RPMI7951 (cell line): ENCODE measurements at places on chromosomes 1 and 21. TPM values are rescaled to one million over a fixed set of nuclear protein-coding genes. Genes with fewer than 3 reads are reported as not detected.

Gene GJA4
- total RNA-seq: not detected in 2 replicates

Gene FMO5
- 2.1 and 3.4 TPM in 2 replicates for total RNA-seq

Gene NEGR1
- total RNA-seq: 5.3 and 8.2 TPM in 2 replicates

Gene SLAMF9
- total RNA-seq: 0.60 and 0.88 TPM in 2 replicates

Gene EFNA4
- total RNA-seq: 4.7 and 5.8 TPM in 2 replicates

Gene C1orf21
- 16.4 and 20.1 TPM in 2 replicates for total RNA-seq

Gene B3GALT2
- 0.49 and 0.96 TPM in 2 replicates for total RNA-seq

Gene CD1E
- not detected in 2 replicates for total RNA-seq

Gene ZMYND12
- 0.12 and 1.7 TPM in 2 replicates for total RNA-seq

Gene SLC2A1
- 192 and 248 TPM in 2 replicates for total RNA-seq

Gene RNF186
- total RNA-seq: not detected in 2 replicates

Gene NCAM2
- total RNA-seq: 0.10 and 0.12 TPM in 2 replicates

Gene MCOLN3
- total RNA-seq: 0.10 and 0.48 TPM in 2 replicates

Gene LMX1A
- not detected in 2 replicates for total RNA-seq
